Pons (tissue), 1 donor: ENCODE measurements at places on chromosomes 2 and 18.

GRCh38 chr18:65852273-65852672 is 101.5 kb downstream of the CDH7 start:
- DNase-seq, result no peak

DNA sequence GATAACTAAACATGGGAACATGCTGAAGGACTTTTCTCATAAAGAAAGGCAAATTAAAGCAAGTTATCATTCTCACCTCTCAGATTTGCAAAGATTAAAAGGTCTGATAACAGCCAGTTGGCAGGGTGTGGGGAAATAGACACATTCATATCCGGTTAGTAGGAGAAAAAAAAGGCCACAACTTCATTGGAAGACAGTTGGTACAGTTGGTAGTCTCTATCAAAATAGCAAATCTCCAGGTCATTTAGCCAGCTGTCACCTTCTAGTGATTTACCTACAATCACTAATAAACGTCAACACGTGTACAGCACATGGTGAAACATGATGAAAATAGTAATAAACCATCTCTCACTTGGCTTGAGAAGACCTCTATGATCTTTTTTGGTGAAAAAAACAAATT is 16.6 kb downstream of the INPP5D start:
- no peak for DNase-seq

DNA sequence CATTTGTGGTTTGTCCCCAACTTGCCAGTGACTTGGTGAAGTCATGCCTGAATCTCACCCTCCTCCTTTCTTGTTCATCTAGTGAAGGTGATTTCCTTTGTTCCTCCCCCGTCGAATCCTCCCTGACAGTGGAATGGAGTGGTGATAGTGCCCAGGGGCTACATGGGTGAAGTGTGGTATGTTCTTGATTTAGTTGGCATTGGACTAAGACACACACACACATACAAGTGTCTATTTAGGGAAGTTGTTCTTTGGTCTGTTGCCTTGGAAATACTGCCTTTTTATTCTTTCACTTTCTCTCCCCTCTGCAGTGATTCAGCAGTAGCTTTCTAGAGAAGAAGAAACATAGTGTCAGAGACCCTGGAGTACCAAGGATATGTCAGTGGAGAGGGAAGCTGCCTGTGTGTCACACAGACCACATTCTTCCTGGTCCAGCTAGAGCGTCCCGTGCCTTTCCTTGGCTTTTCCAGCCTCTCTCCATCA is 10.9 kb downstream of the INPP4A start:
- no peak for DNase-seq

DNA sequence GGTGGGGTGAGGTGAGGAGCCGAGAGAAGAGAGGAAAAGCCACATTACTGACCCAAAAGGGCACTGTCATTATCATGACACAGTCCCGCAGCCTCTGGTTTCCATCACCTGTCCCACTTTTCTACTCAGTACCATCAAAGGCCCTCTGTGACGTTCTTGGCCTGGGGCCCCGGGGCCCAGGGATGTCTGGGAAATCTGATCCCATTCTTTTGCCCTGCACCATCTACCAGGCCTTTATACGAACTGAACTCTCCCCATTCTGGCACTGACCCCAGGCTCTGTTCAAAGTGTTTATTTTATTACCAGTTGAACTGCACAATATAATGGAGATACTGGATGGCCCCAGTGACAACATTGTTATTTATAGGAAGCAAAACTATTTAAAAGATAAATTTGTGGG is 89.1 kb downstream of the COL6A3 start:
- DNase-seq, result no peak

DNA sequence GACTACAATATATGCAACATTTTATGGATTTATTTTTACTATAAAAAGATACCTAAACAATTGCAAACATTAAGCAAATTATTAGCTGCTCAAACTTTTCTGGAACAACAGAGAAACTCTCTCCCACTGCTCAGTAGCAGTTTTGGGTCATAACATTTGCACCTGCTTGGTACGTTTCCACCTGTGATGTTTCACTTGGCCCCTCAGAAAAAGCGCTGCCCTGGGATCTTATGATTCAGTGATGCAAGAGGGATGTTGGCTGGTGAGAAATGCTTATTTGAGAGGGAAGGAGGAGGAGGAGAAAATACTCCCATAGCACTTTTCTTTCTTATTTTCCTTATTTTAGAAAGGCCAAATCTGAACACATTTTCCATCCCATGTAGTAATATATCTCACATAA is 9.2 kb downstream of the IRS1 start:
- DNase-seq, result no peak

DNA sequence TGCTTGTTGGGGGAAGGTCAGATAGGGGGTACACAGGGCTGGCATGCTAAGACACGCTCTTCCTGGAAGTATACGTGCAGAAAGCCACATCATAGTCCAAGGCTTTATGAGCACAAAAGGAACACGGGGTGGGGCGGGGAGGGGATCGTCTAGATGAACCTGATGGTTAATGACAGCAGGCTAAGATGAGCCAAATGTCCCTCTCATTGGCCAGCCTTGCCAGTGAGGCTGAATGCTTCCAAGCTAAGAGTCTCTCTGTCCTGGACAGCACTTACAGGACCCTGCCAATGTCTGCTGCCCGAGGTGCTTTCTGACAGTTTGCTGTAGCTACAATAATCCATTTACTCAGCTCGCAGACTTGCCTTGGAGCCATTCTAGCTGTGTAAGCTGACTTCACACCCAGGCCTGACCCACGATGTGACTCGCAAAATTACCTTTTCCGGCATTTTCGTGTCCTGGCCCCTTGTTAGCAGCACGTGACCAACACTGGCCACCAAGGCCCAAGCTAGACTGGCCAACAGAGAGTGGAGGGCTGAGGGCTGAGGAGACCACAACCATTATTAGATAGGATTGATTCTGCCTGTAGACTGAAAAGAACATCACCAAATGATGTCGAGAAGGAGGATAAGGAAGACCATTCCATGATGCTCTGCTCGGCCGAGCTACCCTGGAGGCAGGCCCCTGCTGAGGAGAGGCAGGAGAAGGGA is 84.2 kb downstream of the MALT1 start:
- DNase-seq, result no peak

- no peak for DNase-seq
Observed at GRCh38 chr18:6022845-6023244, 127.5 kb upstream of the TMEM200C start.

GRCh38 chr2:197464175-197464574 is 10.8 kb downstream of the COQ10B start:
- DNase-seq, result no peak

DNA sequence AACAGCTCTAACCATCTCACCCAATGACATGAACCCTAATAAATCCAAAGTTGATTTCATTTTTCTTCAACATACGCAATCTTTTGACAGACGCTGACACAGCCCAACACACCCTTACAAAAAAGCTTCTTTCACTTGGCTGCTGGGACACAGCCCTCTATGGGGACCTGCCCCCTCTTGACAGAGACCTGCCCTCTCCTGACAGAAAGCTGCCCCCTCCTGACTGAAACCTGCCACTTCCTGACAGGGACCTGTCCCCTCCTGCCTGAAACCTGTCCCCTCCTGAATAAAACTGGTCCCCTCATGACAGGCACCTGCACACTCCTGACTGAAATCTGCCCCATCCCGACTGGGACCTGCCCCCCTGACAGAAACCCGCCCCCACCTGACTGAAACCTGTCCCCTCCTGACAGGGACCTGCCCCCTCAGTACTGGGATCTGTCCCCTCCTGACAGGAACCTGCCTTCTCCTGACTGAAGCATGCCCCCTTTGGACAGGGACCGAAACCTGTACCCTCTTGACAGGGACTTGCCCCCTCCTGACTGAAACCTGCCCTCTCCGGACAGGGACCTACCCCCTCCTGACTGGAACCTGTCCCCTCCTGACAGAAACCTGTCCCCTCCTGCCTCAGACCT is 87.9 kb downstream of the PXDN start:
- DNase-seq, result no peak

- DNase-seq, result peak; percentile 58
Observed at GRCh38 chr18:7946734-7947377, 379.7 kb downstream of the PTPRM start.

GRCh38 chr18:60549338-60549960 is 176.9 kb upstream of the MC4R start:
- DNase-seq, result peak; percentile 87

GRCh38 chr2:219724628-219725027 is 97.2 kb downstream of the SLC4A3 start:
- no peak for DNase-seq

- DNase-seq, result no peak
Observed at GRCh38 chr2:77813599-77813998, 291.4 kb upstream of the LRRTM4 start.

DNA sequence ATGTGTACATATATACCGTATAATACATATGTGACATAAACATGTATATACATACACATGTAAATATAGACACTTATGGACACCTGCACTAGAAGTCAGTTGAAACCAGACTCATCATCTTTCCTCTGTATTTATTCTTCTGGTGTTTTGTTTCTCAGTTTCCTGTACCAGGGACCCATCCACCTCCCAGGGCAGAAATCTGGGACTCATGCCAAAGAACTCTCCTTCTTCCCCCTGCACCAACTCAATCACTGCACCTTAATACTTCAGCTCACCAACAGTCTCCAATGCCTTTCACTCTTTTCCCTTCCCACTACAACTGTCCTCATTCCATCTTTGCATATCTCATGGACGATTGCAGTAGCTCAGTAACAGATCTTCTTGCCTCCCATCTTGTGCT is 428.0 kb downstream of the FBXO15 start:
- no peak for DNase-seq

GRCh38 chr2:23241611-23242245 is 143.3 kb upstream of the KLHL29 start:
- DNase-seq, result no peak

GRCh38 chr18:58896734-58897508 is 32.2 kb downstream of the ZNF532 start:
- DNase-seq, result no peak

GRCh38 chr2:240467149-240467642 is 31.7 kb downstream of the GPC1 start:
- DNase-seq, result no peak

DNA sequence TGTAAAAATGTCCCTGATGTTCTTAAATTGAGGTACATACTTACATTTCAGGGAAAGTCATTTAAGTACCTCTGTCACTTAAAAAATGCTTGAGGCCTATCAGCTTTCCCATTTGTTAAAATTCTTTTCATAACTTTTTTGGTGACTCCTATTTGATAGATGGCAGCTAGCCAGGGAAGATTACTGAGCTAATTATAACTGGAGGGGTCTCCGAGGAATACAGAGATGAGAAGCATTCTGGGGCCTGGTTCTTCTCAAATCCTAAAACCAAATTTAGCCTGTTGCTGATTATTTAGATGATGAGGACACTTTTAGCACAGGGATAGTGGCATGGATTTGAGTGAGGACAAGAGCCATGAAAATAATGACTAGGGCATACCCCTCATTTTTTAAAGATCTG is 4.8 kb downstream of the UGP2 start:
- no peak for DNase-seq

DNA sequence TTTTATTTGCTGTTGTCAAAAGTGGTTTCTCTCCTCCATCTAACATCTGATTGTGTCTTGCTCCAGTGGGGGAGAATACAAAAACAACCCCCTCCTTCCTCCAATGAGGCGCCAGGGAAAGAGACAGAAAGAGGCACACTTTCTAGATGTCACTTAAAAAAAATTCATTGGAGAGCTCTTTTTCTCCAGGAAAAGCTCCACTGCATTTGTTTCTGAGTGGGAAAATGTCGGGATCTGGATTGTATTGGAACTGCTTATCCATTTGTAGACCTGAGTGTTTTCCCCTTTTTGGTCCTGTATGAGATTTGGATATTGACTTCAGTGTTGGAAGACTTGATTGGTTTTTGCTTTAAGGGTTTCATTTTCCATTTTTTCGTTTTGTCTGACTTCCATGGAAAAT is 995 bp downstream of the MBD5 start:
- peak; percentile 28 for DNase-seq

DNA sequence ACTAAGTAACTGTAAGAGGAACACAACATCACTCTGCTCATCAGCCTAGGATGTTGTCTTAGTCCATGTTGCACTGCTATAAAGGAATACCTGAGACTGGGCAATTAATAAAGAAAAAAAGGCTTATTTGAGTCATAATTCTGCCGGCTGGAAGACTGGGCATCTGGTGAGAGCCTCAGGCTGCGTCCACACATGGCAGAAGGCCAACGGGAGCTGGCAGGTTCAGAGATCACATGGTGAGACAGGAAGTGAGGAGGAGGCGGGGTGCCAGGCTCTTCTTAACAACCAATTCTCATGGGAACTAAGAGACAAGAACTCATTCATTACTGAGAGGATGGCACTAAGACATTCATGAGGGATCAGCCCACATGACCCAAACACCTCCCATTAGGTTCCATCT is 46.8 kb downstream of the EPG5 start:
- peak; percentile 67 for DNase-seq

GRCh38 chr18:56967035-56967434 is 179.9 kb upstream of the BOD1L2 start:
- no peak for DNase-seq

DNA sequence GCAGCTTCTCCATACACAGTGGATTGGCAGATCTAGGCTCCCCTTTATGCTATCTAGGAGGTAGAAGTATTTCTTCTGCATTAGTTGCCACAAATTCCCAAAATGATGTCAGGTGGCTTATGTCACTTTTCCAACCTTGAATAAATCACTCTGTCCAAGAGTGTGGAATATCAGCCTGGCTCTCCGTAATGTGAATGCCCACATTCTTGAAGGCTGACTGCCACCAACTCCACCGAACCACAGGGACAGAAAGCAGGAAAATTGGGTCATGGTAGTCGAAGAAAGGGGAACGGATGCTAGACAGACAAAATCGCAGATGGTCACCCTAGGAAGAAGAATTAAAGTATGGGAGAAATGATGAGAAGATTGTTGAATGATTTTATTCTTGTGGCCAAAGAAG is 624.9 kb upstream of the CDH2 start:
- no peak for DNase-seq

DNA sequence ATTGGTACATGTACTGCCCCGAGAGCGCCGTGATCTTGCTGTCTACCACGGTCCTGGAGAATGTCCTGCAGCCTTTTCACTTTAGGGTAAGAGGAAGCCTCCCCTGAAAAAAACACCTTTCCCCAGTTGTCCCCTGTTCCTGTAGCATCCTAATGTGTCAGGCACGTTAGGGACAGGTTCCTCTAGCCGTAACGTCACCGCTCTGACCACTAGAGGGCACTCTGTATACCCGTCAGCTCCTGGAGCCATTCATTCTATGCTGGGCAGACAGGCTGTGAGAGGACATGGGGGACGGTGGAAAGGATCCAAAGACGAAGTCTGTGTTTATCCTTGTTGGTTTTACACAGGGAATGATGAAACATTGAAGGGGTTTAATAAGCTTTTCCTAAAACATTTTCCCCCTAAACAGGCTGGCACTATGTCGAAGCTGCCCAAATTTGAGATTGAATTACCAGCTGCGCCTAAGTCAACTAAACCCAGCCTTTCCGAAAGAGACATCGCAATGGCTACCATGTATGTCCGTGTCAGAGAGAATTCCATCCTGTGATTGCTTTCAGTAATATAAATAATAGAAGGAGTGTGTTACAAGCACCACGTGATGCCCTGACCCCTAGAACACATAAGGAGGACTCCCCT is 12.7 kb downstream of the RMC1 start:
- DNase-seq, result peak; percentile 95
